ENCODE measurements at places on chromosomes 13 and 19. TPM values are rescaled to one million over a fixed set of nuclear protein-coding genes. Genes with fewer than 3 reads are reported as not detected.

- peaks cover 3% of the 10 kb centered on the region for H3K4me1 ChIP-seq
- no peak overlapping the region for H3K4me3 ChIP-seq
- no peak overlapping the region for H3K27ac ChIP-seq
- no peaks in the 10 kb centered on the region for H3K36me3 ChIP-seq
- H3K27me3 ChIP-seq = no peaks in the 10 kb centered on the region
Measured at GRCh38 chr13:113028336-113029060, 59.5 kb downstream of the MCF2L start.

Gene ZNF419
- polyA plus RNA-seq = 9.2 TPM

DNA sequence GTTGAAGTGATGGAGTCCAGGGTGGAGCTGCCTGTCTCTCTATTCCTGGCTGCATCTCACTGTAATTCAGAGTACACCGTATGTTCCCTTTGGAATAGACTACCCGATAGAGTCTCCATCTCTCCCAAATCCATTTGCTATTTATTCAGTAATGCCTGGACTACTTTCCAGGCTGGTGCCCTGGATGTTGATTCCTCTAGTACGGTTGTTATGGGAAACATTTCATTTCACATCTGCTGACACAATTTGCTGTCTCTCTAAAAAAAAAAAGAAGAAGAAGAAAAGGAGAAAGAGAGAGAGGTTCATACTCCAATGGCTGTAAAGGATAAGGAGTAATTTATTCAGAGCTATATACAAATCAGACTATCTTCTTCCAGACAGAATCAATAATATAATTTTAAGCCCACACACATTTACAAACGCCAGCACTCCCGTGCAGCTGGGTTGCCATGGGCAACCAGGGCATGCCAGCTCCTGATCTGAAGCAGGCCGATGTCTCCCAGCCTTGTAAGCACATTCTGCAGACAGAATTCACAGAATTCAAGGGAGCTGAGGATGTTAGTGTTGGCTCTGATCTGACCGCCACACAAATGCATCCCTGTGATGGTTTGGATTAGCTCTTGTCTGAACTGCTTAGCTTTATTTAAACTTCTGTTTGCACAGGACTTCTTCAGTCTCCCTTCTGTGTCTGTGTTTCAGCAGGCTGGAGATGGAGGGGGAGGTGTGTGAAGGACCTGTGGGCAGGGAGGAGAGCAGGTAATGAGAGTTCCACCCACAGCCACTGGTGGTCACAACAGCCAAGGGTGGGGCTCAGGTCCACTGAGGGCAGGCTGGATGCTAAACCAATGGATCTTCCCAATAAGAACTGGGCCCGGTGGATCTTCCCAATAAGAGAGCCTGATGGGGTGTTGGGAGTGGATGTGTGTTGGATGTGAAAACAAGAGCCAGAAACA lies 66.0 kb downstream of the TEX26 start:
- no peak overlapping the region for H3K27ac ChIP-seq
- DNase-seq = no peak
- H3K4me3 ChIP-seq = no peak overlapping the region
- H3K27me3 ChIP-seq = peaks cover 6% of the 10 kb centered on the region

Gene SLC6A16
- polyA plus RNA-seq = 3.1 TPM

GRCh38 chr19:30092721-30093569 lies 150.9 kb downstream of the URI1 start:
- no peak overlapping the region for H3K27ac ChIP-seq
- H3K4me1 ChIP-seq = no peaks in the 10 kb centered on the region
- no peaks in the 10 kb centered on the region for H3K36me3 ChIP-seq
- no peaks in the 10 kb centered on the region for H3K27me3 ChIP-seq
- DNase-seq = no peak
- H3K4me3 ChIP-seq = no peak overlapping the region

DNA sequence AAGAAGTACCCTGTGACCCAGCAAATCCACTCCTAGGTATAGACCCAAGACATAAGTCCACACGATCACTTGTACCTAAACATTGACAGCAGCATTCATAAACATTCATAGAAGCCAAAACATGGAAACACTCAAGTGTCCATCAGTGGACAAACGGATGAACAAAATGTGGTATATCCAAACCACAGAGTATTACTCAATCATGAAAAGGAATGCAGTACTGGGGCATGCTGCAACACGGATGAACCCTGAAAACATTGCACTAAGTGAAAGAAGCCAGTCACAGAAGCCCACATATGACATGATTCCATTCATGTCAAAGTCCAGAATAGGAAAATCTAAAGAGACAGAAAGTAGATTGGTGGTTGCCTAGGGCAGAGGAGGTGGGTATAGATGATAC lies 22.8 kb upstream of the CCNE1 start:
- no peak overlapping the region for H3K4me3 ChIP-seq
- no peaks in the 10 kb centered on the region for H3K4me1 ChIP-seq
- peaks cover 5% of the 10 kb centered on the region for H3K27me3 ChIP-seq

Gene FAM216B
- polyA plus RNA-seq = 0.15 TPM
